ENCODE measurements at places on chromosomes 1 and 21. TPM values are rescaled to one million over a fixed set of nuclear protein-coding genes. Genes with fewer than 3 reads are reported as not detected.
A peak's percentile ranks its signal among the peaks of the same experiment; 100 is the strongest.

DNA sequence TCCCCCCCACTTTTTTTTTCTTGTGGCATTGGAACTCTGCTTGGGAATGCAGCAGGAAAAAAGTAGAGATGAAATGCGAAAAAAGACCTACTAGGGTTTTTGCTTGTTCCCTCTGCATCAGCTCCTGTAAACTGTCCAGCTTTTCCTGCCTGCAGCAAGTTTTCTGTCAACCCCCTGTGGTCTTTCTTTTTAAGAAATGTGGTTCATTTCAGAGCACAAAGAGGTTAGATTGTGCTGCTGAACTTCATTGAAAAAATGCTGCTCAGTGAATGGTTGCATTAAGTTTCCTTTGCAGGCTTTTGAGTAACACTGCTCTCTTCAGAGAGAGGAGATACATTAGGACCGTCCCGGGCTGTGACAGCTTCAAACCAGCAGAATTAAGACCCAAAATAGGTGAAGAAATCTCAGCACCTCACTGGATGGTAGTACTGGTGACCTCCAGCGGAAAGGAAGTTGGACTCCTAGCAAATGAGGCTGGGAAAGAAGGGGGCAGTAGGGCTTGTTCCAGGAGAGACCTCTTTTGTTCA lies 80.7 kb downstream of the NDUFS5 start:
- no peak for DNase-seq

GRCh38 chr1:35190784-35191183 lies 2.2 kb downstream of the SFPQ start:
- no peak for DNase-seq

DNA sequence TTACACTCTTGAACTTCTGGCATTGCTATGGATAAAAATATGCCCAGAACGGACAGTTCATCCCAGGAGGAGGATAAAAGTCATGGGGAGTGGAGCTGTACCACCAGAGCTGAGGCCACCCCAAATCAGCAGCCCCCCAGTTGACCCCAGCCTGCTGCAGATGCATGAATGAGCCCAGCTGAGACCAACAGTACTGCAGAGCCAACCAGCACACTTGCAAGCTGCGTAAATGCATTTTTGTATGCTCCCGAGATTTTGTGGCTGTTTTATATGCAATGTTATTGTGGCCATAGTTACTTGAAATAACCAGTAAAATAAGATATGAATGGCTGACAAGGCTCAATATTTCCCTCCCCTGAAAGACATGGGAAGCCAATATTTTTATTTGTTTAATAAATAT lies 264.6 kb downstream of the DUSP10 start:
- DNase-seq, result no peak

The MAP1LC3C gene
- 1.9 TPM for total RNA-seq

The CYP4B1 gene
- 56.6 TPM for total RNA-seq

DNA sequence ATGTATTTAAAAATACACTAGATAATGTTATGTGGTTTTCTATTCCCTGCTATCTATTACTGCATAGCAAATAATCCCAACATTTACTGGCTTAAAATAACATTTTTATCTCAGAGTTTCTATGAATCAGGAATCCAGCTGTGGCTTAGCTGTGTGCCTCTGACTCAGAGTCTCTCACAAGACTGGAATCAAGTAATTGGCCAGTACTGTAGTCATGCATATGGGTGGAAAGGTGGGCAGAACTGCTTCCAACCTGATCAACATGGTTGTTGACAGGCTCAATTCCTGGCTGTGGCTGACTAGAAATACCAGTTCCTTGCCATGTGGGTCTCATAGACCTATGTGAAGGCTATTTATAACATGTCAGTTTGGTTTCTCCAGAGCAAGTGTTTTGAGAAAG lies 131.8 kb downstream of the PDE4B start:
- no peak for DNase-seq

The RASAL2 gene
- 29.2 TPM for total RNA-seq

GRCh38 chr1:214895011-214895600 lies 187.4 kb upstream of the KCNK2 start:
- no peak for DNase-seq

DNA sequence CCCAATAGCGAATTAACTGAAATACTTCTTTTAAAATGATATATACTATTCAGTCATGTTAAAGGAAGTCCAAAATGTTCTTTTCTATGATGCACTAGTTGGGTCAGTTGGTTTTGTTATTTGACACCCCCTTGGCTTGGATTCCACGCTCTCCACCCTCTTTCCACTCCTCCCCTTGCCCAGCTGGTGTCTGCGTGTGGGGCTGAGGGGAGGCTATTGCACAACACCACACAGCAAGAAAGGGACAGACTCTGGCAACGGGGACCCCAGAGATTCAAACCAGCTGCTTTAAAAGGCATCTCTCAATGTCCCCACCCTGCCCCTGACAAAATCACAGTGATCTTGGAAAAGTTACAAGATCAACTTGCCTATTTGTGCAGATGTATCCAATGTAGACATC lies 394.3 kb downstream of the TGFB2 start:
- DNase-seq, result no peak

DNA sequence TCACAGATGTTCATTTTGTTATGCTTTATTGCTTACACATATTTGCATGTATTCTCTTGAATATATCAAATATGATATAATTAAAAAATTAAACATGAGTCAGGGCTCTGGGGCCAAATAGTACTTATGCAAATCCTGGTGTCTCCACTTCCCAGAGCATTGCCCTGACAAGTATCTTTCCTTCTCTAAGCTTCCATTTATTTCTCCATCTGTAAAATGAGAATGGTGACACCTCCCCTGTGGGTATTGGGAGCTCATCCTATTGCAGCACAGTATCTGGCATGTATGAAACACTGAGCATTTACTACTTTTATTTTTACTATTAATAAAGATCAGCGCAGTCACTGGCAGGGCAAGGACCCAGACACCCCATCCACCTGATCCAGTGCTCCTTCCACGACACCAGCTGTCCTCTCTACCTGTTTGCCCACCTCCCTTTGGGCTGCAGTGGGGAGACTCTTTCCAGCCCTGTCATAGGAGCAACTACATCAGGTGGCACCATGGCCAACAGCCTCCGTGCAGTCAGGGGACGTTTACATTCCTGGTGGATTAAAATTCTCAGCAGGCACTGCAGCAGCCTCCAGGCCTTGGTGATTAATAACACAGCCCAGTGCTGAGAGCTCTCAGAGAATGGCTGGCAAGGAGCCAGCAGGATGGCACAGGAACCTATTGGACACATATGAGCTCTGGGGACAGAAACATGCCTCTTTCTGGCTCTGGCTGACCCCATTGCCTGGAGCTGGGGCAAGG lies 113.0 kb downstream of the DMRTB1 start:
- DNase-seq, result peak; percentile 49

The PDZK1 gene
- total RNA-seq, result 0.37 TPM

The FAM72D gene
- 0.85 TPM for total RNA-seq

The LEFTY1 gene
- total RNA-seq, result 0.79 TPM

GRCh38 chr1:205379056-205379455 lies 22.3 kb upstream of the KLHDC8A start:
- DNase-seq, result no peak

GRCh38 chr21:42395905-42396651 lies at the start of gene TMPRSS3:
TSS of gene TMPRSS3 (minus strand) at chr21:42396052. CDS start at chr21:42395417, 635 bp downstream.
- DNase-seq, result no peak

The IGSF9 gene
- total RNA-seq, result 1.7 TPM

The TM2D1 gene
- total RNA-seq, result 104 TPM

DNA sequence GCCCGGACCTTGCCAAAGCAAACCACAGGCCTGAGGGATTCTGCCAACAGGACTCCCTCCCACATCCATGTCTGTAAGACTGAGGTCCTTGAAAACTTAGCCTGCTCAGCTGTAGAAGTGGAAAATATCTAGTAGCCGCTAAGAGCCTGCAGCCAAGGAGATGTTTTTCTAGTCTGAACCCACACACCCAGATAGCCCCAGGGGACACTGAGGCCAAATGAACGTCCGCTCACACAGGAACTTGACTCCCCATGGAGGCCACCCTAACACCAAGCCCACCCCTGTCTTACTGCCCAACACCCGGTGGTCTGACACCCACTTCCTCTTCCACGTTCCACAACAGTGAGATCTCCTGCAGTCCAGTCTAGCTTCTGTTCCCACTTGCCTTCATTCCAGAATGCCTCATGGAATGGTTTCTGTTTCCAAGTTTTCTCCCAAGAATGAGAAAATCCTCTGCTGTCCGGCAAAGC lies 174.8 kb downstream of the PLPP3 start:
- DNase-seq, result no peak

The APOBEC4 gene
- total RNA-seq, result not detected

The TMPRSS15 gene
- total RNA-seq, result not detected

The CBS gene
- total RNA-seq, result 9.2 TPM

DNA sequence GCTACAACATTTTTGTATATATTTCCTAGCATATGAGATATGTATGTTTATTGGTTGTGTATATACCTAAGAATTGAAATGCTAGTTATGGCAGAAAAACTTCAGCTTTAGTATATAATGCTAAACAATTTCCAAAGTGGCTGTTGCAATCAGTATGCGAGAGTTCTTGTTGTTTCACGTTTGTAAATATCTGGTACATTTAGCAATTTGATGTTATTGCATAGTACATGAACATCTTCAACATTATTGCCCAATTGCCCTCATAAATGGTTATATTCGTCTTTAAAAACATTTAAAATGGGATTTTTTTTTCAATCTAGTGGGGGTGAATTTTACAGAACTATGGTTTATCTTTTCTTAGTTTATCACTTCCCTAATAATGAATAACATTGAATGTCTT lies 86.2 kb upstream of the HP1BP3 start:
- DNase-seq, result no peak

The FAAH gene
- 6.9 TPM for total RNA-seq

The ADGRL2 gene
- 185 TPM for total RNA-seq

DNA sequence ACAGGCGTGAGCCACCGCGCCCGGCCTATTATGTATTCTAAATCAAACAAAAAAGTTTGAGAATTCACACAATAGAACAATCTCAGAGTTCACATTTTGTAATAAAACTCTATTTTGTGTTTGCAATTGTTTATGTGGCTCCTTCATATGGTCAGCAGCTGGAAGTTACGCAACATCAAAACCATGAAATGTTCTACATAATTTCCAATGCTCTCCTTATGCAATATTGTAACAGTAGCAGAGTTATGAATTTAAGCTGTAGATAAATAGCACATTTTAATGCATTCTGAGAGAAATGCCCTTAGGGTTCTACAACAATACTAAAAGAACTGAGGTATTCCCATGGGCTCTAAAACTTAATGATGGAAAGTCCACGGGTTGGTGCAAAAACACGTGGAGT lies 62.3 kb upstream of the COL11A1 start:
- no peak for DNase-seq

DNA sequence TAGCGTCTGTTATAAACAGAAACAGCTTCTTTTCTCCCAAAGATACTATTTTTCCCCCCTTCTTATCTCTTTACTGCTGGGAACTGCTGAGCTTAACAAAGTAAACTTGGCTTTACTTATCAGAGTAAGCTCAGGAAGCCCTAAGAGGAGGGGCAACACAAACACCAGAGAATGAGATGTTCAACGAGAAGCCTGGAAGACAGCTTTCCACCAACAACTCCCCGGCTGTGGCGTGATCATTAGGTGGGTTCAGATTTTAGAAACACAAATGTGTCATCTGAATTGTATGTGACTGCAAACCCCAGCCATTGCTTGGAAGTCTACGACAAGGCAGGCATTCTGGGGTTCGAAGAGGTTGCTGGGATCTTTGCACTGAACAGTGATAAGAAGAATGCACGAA lies 181.2 kb upstream of the ESRRG start:
- no peak for DNase-seq

The KRTAP7-1 gene
- total RNA-seq, result not detected

The HHIPL2 gene
- 0.53 TPM for total RNA-seq

DNA sequence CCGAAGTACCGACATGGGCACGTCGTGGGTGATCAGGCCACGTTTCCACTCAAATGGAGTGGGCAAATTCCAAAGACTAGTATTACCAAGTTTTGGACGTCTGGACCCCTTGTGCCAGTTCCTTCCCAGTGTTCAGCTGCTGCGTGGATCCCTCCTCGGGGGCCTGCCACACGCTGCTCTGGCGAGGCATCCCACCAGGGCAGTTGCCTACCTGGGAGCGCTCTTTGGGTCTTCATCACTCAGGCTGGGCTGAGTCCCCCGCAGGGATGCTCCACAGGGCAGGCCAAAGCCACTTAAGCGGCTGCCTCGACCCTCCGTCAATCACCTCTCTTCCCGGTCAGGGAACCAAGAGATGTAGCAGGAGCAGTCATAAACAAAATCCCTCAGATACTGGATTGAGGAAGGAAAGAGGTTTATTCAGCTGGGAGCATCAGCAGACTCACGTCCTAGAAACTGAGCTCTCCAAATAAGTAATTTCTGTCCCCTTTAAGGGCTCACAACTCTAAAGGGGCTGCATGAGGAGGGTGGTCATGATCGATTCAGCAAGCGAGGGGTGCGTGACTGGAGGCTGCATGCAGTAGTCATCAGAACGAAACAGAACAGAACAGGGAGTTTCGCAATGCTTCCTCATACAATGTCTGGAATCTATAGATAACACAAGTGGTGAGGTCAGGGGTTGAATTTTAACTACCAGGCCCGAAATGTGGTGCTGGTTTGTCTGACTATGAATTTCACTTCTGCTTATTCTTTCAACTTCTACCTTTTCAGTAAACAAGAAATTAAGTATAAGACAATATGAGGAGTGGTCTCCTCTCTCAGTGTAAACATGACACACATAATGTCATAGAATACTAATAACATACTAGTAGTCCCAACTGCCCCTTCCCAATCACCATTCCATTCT lies 998.6 kb upstream of the NCAM2 start:
- no peak for DNase-seq

The SYT2 gene
- 0.21 TPM for total RNA-seq

DNA sequence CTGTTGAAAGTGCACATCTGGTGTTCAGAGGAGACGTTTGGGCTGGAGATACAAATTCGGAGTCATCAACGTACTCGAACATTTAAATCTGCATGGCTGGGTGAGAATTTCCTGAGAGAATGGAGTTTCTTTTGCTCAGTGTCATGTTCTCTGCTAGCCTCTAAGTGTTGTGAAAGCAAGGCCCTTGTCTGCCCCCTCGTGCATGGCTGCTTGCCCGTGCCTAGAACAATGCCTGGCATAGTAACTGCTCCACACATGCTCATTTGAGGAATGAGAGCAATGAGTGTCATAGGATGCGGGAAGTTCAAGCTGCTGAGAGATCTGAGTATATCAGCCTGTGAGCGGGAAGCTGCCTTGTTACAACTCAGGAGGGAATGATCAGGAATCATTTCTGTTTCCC lies 171.1 kb upstream of the CSF3R start:
- no peak for DNase-seq

- no peak for DNase-seq
These were observed 162.6 kb downstream of the GRIK1 start for GRCh38 chr21:29777160-29777559.

- no peak for DNase-seq
These were observed 1.6 kb downstream of the PPP1R15B start for GRCh38 chr1:204409836-204410687.

GRCh38 chr1:184705271-184705670 lies 49.4 kb downstream of the EDEM3 start:
- no peak for DNase-seq

- DNase-seq, result no peak
These were observed 1594.3 kb downstream of the PLA2G4A start for GRCh38 chr1:188423073-188423472.

The RXFP4 gene
- not detected for total RNA-seq

GRCh38 chr1:64759968-64760367 lies 15.1 kb downstream of the RAVER2 start:
- no peak for DNase-seq

- DNase-seq, result no peak
These were observed 10.9 kb downstream of the TNFRSF25 start for GRCh38 chr1:6454856-6455751.

GRCh38 chr1:14972107-14972506 lies 181.4 kb upstream of the TMEM51 start:
- no peak for DNase-seq
